ENCODE measurements at places on chromosomes 3 and 15. TPM values are rescaled to one million over a fixed set of nuclear protein-coding genes. Genes with fewer than 3 reads are reported as not detected.

The IL5RA gene
- total RNA-seq: not detected

The ZNF774 gene
- total RNA-seq: 2.3 TPM

The CLDN1 gene
- total RNA-seq: 0.18 TPM

The CCR2 gene
- not detected for total RNA-seq

The ACTC1 gene
- total RNA-seq: not detected

The ITPKA gene
- 1.8 TPM for total RNA-seq

The EHHADH gene
- total RNA-seq: 11.7 TPM

The FEZF2 gene
- total RNA-seq: not detected

The RETNLB gene
- not detected for total RNA-seq

DNA sequence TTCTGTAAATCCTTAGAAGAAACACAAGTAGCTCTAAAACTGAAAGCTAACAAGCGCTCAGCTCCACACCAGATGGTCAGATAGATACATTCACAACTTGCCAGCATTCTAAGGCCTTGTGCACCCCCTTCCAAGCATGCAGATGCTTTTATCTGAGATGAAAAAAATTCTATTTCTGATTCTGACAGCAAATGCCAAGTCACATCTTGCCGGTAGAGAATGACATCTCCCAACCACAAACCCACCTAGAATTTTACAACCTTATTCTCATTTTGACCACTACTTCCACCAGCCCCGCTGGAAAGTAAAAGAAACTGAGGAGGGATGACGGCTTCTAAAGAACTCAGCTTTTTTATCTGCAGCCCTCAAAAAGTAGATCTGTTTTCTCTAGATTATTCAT, 57.7 kb downstream of the SUMF1 start:
- no peak for DNase-seq

- peak; percentile 81 for DNase-seq
These were observed 171.6 kb downstream of the SV2B start for GRCh38 chr15:91271565-91272153.

GRCh38 chr15:68080334-68080733, 26.2 kb downstream of the PIAS1 start:
- DNase-seq: no peak

DNA sequence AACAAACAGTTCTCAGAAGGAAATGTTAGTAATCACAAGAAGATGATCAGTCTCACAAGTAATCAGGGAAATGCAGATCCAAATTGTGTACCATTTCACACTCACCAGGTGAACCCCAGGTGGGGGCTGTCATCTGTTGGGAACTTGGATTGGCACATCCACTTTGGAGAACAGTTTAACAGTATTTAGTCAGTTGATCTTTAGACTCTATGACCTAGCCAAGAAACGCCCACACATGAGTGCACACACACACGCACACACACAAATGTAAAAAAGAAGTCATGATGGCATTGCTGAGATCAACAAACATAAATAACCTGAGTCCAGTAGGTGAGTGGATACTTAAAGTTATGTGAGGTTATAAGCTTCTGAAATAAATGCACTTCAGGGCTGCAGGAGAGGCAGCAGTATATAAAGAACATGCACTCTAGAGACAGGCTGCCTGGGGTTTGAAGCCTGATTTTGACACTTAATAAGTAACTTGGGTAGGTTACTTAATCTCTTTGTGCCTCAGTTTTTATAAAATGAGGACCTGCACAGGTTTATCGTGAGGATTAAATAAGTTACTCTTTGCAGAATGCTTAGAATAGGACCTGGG, 17.7 kb downstream of the ACVR2B start:
- no peak for DNase-seq

DNA sequence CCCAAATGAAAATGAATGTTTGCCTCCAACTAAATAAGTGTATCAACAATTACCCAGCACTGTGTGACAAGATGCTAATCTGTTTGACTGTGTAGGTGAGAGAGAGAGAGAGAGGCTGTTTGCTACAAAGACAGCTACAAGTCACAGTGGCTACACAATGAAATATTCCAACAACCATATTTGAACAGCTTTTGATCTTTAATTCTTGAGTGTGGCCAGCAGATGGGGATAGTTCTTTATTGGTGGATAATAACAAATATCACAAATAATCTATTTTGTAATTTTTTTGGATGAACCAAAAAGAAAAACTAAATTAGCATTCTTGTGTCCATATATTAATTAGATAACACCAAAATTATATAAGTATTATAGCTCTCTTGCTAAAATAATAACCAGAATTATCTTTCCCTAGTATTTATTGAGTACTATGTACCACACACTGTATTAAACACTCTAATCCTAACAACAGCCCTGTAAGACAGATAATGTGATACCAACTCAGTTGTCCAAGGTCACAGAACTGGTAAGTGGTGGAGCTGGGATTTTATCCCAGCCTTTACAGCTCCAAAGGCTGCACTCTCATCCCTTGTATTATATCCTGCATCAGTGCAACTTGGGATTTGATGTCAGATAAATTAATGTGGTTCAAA, 61.9 kb upstream of the C3orf80 start:
- DNase-seq: peak; percentile 74

GRCh38 chr3:173993299-173993698, 595.8 kb downstream of the NLGN1 start:
- DNase-seq: peak; percentile 49

GRCh38 chr15:92997821-92998220, 91.2 kb downstream of the RGMA start:
- no peak for DNase-seq

GRCh38 chr15:67380921-67381320, 126.3 kb downstream of the IQCH start:
- no peak for DNase-seq

DNA sequence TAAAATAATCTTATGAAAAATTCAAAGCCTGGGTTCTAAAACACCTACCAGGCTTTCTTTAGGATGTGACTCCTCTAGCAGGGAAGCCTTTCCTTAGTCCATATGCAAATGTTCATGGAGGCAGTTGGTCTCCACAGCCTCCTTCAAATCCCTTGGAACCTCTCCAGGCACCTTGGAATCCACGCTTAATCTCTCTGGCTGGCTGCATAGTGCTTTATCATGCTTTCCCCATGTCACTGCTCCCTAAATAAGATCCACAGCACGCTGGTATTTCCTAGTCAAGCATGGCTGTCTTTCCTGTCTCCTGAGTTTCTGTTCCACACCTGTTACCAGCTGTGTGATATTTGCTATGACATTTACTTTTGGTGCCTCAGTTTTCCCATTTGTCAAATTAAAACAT, 71.3 kb downstream of the CLSTN2 start:
- no peak for DNase-seq

GRCh38 chr15:27889258-27889657, 209.9 kb downstream of the OCA2 start:
- no peak for DNase-seq

GRCh38 chr3:30597769-30598134, 8.6 kb upstream of the TGFBR2 start:
- DNase-seq: no peak

DNA sequence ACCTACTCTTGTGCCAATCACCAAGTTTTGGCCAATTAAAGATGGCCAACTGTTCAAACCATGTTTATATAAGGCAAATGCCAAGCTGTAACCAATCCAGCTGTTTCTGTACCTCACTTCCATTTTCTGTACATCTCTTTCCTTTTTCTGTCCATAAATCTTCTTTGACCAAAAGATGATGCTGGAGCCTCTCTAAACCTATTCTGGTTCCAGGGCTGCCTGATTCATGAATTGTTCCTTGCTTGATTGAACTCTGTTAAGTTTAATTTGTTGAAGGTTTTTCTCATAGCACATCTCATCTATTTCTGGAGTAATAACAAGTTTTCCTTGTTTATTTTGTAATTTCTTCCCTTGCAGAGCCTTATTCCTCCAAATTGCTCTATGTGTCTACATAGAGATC, 115.3 kb upstream of the SMAD3 start:
- DNase-seq: no peak

- DNase-seq: no peak
These were observed 591.1 kb upstream of the NAALADL2 start for GRCh38 chr3:174268061-174268460.

GRCh38 chr3:128353991-128354687, 112.6 kb downstream of the DNAJB8 start:
- no peak for DNase-seq

DNA sequence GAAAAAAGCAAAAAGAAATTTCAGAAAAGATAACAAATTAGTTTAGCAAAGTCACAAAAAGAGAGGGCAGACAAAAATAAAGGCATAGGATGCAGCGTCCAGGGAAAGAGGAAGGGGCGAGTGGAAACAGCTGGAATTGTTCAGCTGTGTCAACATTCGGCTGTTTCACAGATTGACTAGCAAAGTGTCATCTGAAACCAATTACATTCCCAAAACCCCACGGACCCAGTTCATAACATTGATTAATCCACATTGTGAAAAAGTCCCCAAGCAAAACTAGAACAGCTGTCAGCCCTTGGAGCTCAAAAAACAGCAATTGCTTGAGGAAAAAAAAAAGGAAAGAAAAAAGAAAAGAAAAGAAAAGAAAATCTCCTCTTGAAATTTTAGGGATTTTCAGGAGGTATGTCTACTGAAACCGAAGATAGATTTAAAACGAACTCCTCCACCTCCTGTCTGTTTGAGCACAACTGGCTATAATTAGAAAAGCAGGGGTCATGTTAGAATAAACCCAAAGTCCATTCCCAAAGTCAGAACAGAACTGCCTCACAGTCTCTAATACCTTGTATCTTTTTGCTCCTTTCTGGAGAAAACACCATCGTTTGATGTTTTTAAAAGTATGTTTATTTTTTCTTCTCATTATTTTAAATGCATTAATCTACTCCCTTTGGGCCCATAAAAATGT, 159.6 kb downstream of the RORA start:
- no peak for DNase-seq

DNA sequence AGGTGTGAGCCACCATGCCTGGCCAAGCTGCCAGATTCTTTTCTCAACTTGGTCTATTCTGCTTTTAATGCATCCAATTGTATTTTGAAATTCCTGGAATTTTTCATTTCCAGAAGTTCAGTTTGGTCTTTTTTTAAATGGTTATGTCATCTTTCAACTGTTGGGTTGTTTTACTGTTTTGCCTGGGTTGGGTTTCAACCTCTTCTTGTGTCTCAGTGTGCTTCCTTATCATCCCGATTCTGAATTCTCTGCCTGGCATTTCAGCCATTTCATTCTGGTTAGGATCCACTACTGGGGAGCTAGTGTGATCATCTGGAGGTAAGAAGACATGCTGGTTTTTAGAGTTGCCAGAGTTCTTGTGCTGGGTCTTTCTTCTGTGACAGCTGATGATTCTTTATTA, 61.5 kb downstream of the LRRC49 start:
- peak; percentile 18 for DNase-seq
